Adipose tissue (tissue), 3 donors: ENCODE measurements at places on chromosomes 16 and 17. TPM values are rescaled to one million over a fixed set of nuclear protein-coding genes. Genes with fewer than 3 reads are reported as not detected.

Gene TBX6
- 1.3 TPM for polyA plus RNA-seq

Gene IGFALS
- polyA plus RNA-seq, result 1.5 TPM

Gene DNAH9
- 6.0 TPM for polyA plus RNA-seq

Gene TBC1D3E
- polyA plus RNA-seq, result not detected

Gene ADAD2
- polyA plus RNA-seq, result 14.4 TPM

Gene ARL17A
- polyA plus RNA-seq, result 2.7 TPM

Gene EVI2B
- polyA plus RNA-seq, result 13.1 TPM

Gene ORAI3
- 14.6 TPM for polyA plus RNA-seq

Gene APOBR
- 0.62 TPM for polyA plus RNA-seq

Gene FSCN2
- 1.0 TPM for polyA plus RNA-seq

Gene TAC4
- not detected for polyA plus RNA-seq

Gene CFAP119
- 1.6 TPM for polyA plus RNA-seq

Gene CCDC137
- polyA plus RNA-seq, result 8.9 TPM

Gene CCDC154
- 0.55 TPM for polyA plus RNA-seq

Gene ACSM2A
- 0.90 TPM for polyA plus RNA-seq

Gene SMIM22
- polyA plus RNA-seq, result 3.3 TPM

Gene ASGR1
- polyA plus RNA-seq, result 1.0 TPM

Gene CASKIN2
- polyA plus RNA-seq, result 42.1 TPM

Gene TMC7
- polyA plus RNA-seq, result 2.0 TPM

Gene TBC1D3G
- polyA plus RNA-seq, result not detected

Gene CDC27
- polyA plus RNA-seq, result 10.4 TPM

Gene USH1G
- 0.03 TPM for polyA plus RNA-seq

Gene HSPB9
- polyA plus RNA-seq, result 0.34 TPM

Gene C17orf100
- polyA plus RNA-seq, result 1.7 TPM

Gene CACNB1
- 1.5 TPM for polyA plus RNA-seq

Gene MRPS7
- 51.6 TPM for polyA plus RNA-seq

Gene OTOP2
- not detected for polyA plus RNA-seq

Gene TMEM220
- 18.1 TPM for polyA plus RNA-seq

Gene SLC2A4
- 31.4 TPM for polyA plus RNA-seq

Gene BRIP1
- 0.25 TPM for polyA plus RNA-seq

Gene SLC22A31
- not detected for polyA plus RNA-seq

Gene CFAP97D1
- polyA plus RNA-seq, result not detected

Gene TEDC2
- 0.45 TPM for polyA plus RNA-seq

Gene LGALS9C
- 0.90 TPM for polyA plus RNA-seq

Gene KRT24
- 0.79 TPM for polyA plus RNA-seq

Gene SOST
- polyA plus RNA-seq, result not detected

Gene ACSM5
- 27.9 TPM for polyA plus RNA-seq

Gene CSH1
- polyA plus RNA-seq, result not detected

Gene HOXB1
- not detected for polyA plus RNA-seq

Gene PMFBP1
- polyA plus RNA-seq, result 0.45 TPM

Gene CDRT15L2
- polyA plus RNA-seq, result not detected

Gene C16orf95
- polyA plus RNA-seq, result 3.0 TPM

Gene SAMD14
- 1.3 TPM for polyA plus RNA-seq

Gene KCNJ18
- polyA plus RNA-seq, result not detected

Gene SLC38A8
- not detected for polyA plus RNA-seq

Gene WSCD1
- 1.9 TPM for polyA plus RNA-seq

Gene KCNJ2
- 1.7 TPM for polyA plus RNA-seq

Gene ENO3
- 5.1 TPM for polyA plus RNA-seq

Gene HSD11B2
- 1.3 TPM for polyA plus RNA-seq

Gene GSDMA
- 0.91 TPM for polyA plus RNA-seq

Gene SMURF2
- 4.0 TPM for polyA plus RNA-seq

Gene SLC16A3
- polyA plus RNA-seq, result 6.5 TPM
